ENCODE measurements at places on chromosomes 1 and 21.

DNA sequence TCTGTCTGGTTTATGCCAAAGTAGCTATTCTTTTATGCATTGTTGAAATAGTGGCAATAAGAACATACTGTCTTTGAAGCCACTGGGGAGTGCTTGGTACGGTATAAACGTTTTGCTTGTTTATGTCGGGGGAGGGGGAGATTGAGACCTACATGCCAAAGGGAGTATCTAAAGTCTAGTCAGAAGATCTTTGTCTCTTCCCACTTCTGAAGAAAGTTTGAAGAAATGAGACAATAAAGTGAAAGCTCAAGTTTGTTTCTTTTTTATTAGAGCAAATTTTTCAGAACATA, 6.8 kb downstream of the AKIRIN1 start:
- no peak for DNase-seq

GRCh38 chr1:205279986-205280385, 41.6 kb downstream of the NUAK2 start:
- DNase-seq: no peak

GRCh38 chr1:55631509-55631908, 416.3 kb upstream of the USP24 start:
- no peak for DNase-seq

- peak; percentile 88 for DNase-seq
Measured at GRCh38 chr1:33010932-33011731, 25.6 kb downstream of the AK2 start.

GRCh38 chr1:34425785-34426184, 249.1 kb downstream of the C1orf94 start:
- DNase-seq: no peak

- DNase-seq: no peak
Measured at GRCh38 chr1:164475834-164476233, 83.2 kb upstream of the PBX1 start.

DNA sequence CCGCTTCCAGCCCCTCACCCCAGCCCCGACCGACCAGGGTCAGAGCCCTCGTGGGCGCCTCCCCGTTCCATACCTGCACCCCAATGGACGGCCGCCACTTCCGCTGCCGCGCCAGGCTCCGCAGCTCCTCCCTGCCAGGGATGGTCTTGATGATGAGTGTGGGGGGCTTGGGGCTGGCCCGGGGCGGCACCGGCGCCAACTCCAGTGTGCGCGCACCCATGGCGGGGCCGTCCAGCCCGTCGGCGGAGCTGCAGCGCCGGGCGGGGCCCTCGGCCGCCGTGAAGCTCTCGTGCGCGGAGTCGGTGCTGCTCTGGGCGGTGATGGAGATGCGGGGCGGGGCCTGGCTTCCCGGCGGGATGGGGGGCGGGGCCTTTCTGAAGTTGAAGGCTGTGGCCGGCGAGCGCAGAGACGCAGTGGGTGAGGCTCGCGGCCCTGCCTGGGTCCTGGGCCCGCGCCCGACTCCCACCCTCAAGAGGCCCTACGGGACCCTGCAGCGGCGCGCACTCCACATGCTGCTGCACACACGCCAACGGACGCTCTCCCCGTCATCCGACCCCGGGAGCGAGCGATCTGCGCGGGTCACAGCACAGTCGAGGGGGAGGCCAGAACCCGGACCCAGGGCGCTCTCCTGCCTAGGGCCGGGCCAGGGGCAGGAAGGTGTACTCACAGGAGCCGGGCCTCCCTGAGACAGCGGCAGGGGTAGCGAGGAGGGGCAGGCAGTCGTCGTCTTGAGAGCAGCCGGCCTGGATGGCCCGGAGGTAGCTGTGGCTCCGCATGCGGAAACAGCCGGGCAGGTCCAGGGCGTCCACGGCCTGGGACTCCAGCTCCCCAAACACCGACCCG, 26.1 kb upstream of the SMIM12 start:
- DNase-seq: no peak

GRCh38 chr1:217647791-217648190, 16.6 kb downstream of the SPATA17 start:
- no peak for DNase-seq

DNA sequence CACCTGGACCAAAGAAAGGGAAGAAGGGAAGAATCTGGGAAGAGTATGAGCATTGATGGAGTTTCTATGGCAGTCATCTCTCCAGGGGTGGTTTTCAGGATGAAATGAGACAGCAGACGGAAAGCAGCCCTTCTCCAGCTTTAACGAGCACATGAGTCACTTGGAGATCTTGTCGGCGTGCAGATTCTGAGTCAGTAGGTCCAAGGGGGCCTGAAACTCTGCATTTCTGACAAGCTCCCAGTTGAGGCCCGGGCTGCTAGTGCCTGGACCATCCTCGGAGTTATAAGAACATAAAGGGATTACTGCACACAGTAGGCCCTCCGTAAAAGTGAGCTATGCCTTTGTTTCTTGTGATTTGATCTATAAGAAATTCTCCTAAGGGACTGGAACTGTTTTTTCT, 17.6 kb downstream of the HSPG2 start:
- DNase-seq: no peak

DNA sequence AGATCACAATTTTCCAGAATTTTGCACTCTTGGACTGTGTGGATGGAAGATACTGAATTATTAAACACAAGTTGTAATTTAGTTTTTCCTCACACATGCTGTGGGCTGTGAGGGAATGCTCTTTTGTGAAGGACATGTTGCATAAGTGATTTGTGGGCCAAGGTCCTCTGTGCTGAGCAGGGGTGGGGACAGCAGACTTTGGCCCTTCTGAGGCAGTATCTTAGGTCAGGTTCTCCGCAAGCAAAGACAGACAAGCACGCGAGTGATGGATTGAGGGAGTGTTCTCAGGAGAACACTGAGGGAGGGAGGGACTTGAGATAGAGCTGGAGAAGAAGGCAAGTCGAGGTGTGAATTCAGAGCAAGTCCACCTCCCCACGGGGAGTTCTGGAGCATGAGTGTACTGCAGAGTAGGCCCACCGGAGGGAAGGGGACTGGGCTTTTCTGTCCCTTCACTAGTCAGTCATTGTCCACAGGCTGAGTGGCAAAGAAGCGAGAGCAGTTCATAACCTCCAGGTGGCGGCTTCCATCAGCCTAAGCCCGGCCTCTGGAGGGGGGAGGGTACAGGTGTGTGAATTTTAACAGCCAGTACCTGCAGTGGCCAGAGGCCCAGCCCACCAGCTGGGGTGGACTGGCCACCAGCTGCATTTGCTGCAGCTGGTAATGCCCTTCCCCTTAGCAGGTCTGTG, 19.1 kb upstream of the CD101 start:
- no peak for DNase-seq

GRCh38 chr1:3662080-3662671, 9.9 kb downstream of the TP73 start:
- DNase-seq: peak; percentile 19

DNA sequence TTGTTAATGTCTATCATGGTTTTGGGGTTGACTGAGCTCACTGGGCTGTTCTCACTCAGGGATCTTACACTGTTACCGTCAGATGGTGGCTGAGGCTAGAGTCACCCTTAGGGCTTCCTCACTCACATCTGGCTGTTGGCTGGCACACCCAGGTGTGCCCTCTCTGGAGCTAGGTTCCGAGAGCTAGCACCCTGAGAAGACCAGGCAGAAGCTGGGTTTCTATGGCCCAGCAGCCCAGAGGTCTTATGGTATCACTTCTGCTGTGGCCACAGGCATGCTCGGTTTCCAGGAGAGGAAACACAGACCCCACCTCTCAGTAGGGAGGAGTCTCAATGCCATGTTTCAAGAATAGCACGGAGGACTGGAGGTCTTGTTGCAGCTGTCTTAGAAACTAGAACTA, 20.7 kb upstream of the KIF1B start:
- no peak for DNase-seq

Measured in cardiac septum (tissue), 1 donor.